ENCODE measurements at places on chromosomes 12 and 14. TPM values are rescaled to one million over a fixed set of nuclear protein-coding genes. Genes with fewer than 3 reads are reported as not detected.

GRCh38 chr14:88269806-88270420, 53.2 kb downstream of the KCNK10 start:
- no peak for DNase-seq

GRCh38 chr14:81329640-81330381, 70.3 kb downstream of the STON2 start:
- DNase-seq, result no peak

DNA sequence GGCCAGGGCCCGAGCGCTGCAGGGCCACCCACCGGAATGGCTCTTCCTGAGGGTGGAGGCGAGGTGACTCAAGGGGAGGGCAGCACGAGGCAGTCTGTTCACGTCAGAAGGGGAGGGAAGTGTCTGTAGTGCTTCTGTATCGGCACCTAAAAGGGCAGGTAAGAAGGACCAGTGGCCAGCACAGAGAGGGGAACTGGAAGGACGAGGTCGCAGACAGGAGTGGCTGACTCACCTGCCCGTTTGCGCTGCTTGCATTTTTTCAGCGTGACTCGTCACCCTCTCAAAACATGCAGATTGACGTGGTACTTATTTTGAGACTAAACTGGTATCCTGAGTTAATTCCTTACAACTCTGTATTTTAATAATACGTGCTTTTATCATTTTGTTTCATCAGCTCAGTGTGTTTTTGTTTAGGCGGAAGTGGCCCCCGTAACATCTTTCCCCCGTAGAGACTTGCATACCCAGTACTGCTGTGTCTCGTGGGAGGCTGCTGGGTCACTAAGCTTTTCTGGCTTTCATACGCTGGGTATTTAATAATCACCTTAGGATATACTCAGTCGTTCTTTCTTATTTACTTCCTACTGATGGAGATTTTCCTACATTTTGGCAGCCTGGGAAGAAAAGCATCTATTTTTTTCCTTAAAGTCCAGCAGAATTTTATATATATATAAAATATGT, 26.4 kb downstream of the SFSWAP start:
- no peak for DNase-seq

- no peak for DNase-seq
These were observed 930.2 kb upstream of the FOXG1 start for GRCh38 chr14:27836386-27836785.

GRCh38 chr14:88299865-88300530, 23.1 kb downstream of the KCNK10 start:
- DNase-seq, result no peak

DNA sequence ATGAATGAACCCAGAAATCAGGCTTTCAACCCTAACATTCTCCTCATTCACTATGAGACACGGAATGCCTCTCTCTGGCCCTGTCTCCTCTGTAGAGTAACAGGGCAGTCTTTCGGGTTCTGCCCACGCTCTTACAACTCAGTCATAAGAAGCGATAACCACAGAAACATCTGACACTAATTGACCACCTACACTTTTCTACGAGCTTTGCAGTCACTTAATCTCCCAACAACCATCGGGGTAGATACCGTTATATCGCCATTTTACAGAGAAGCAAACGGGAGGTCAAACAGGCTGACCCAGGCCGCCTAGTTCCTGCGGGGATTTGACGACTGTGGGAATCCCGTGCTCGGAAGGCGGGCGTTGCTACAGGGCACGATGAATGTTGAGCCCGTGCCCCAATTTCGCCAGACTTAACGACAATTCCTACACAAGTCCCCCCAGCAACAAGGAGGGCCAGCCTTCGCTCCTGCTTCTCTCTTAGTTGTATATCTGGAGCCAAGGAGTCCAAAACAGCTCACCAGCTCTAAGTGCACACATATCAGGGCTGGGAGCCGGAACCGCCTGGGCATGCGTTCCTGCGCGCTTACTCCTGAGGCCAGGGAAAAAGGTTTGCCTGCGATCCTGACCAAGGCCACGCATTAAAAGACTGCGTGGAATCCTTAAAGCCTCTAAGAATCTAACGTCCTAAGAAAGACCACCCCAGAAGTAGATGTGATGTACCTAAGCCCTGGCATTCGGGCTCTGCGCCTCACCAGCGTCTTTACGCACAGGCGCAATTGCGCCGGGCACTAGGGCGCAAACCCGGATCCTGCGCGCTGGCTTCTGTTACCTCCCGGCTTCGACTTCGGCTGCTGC, 38.7 kb upstream of the TBX5 start:
- DNase-seq, result no peak

GRCh38 chr12:131734336-131735152, 23.7 kb downstream of the SFSWAP start:
- no peak for DNase-seq

GRCh38 chr14:79165471-79166090, 995.4 kb downstream of the NRXN3 start:
- no peak for DNase-seq

DNA sequence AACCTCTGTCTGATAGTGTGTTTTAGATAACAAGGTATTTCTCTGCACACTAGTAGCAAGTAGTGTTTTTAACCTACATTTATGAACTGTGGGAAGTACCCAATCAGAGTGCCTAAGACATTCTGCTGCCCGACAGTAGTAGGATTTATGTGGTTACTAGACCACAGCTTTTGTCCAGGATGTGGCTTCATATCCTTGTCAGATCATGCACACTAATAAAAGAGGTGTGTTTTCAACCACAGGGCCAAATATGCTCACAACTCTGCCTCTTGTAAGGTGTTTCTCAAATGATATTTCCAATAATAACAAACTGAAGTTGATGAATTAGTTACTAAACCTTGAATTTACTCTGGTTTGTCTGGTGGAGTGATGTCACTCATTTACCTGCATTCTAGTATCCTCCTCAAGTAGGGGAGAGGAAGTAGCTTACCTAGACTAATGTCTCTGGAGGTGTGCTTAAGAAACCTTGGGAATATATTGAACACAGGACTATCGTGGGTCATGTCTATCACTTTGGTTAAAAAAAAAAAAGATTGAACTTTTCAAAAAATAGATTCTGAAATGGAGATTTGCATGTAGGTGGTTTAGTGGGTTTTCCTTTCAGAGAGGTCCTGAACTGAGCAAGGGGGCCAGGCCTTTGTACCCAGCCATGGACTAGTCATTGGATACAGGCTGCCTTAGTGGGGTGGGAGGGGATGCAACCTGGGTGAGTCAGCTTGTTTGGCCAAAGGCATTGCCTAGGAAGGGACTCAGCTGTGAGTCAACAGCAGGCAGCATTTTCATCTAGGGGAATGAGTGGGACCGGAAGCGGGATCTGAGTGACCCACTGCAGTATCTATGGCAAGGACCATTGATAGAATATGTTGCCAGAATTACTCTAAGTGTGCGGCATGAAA, 14.1 kb downstream of the FBXW8 start:
- no peak for DNase-seq

- DNase-seq, result no peak
These were observed 24.9 kb downstream of the DGLUCY start for GRCh38 chr14:91138511-91139359.

DNA sequence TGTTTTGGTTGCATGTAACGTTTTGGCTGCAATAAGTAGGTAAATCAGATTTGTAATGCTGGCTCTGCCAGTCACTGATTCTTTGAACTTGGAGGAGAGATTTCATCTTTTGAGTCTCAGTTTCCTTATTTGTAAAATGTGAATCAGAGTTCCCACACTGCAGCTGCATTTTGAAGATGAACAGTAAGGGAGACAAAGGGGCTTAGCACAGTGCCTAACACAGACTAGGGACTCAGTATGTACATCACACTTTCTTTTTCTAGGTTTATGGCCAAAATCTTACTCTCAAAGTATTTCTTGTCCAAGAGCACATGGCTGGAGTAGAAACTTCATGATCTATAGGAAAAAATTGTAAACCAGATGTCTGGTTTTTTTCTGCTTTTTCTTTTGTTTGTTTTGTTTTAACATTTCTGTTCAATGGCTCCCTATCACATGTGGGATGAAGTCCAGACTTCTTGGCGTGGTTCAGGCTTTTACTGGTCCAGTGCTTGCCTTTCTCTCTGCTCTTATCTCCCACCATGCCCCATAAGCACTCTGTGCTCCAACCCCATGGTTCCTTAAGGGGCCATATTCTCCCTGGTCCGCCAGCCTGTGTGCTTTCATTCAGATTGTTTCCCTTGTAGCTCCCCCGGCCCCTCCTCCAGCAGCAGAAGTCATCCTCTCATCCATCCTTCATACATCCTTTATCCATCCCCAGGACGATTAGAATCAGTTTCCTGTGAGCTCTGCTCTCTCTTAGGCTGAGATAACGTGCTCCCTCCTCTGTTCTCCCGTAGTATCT, 58.0 kb downstream of the SYNE2 start:
- DNase-seq, result no peak

DNA sequence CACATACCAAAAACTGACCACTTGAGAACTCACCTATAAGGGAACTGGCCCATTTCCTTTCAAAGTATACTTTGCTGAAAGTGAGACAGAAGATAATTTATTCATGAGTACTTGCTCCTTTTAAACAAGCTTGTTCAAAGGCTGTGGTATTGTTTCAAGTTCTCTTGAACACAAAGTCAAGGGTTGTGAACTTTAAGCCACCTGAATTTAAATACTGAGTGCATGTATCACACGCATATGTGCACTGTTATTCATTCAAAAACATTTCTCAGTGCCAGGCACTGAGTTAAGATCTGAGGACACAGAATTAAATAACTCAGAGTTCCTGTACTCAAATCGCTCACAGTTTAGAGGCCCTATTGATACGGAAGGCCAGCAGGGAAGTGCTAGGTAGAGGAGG, 19.1 kb upstream of the LDHB start:
- no peak for DNase-seq

- no peak for DNase-seq
These were observed 141.8 kb upstream of the RASSF8 start for GRCh38 chr12:25816637-25817036.

GRCh38 chr12:4137015-4137414, 136.5 kb upstream of the CCND2 start:
- DNase-seq, result no peak

GRCh38 chr12:65339161-65339560, 60.7 kb downstream of the MSRB3 start:
- no peak for DNase-seq

- DNase-seq, result no peak
These were observed 4.4 kb downstream of the WNT5B start for GRCh38 chr12:1633459-1633858.

DNA sequence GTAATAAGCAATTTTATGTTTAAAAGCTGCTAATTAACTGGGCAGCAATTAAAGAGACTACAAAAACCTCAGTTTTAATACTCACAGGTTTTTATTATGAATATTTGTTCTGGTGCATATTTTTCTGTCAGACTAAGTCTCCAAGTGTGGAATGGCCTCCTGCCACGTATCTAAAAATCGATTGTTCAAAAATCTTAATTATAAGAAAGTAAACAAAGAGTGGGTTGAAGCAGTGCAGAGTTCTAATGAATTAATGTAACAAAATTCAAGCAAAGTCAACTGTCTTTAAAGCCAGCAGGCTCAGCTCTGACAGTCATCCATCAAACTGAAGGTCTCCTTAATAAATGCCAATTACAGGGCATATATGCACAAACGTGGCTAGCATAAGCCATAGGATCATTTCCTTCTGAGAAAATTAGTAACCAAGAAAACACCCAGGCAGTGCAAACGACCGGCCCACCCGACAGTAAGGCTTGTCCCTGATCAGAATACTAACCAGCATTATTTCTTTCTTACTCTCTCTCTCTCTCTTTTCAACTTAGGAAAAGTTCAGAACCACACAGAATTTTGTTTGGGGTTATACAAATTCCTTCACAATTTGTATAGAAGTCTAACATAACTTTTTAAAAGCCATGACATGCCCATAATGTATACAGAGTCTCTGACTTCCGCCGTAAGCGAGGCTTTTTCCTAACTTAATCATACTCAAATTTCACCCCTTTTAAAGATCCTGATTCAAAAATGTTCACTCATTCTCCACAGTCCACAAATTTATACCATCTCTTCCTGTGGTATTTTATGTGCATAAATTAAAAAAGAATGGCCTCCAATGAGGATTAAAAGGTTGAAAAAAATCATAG, 83.8 kb downstream of the SLC25A21 start:
- no peak for DNase-seq

GRCh38 chr14:52443506-52443905, 108.8 kb downstream of the TXNDC16 start:
- no peak for DNase-seq

DNA sequence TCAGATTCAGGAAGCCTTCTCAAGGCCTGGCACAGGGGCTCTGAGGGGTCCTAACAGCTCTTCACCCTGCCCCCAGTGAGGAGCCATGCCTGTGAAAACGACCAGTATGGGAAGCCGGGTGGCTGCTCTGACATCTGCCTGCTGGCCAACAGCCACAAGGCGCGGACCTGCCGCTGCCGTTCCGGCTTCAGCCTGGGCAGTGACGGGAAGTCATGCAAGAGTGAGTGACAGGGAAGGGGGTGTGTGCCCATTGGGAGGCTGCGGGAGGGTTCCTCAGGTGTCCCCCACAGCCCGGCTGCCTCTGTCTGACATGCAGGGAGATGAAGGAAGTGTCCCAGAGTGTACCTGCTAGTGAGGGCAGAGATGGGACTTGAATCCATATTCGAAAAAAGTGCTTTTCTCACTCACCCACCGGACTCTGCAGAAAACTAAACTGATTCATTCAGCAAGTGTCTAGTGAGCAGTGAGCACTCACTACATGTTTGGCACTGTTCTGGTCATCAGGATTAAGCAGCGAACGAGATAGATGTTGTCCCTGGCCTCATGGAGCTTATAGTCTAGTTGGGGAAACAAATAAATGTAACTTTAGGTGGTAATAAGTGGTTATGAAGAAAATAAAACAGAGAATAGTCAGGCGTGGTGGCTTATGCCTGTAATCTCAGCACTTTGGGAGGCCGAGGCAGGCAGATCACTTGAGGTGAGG, 9.4 kb upstream of the LRP1-AS start:
- DNase-seq, result no peak

DNA sequence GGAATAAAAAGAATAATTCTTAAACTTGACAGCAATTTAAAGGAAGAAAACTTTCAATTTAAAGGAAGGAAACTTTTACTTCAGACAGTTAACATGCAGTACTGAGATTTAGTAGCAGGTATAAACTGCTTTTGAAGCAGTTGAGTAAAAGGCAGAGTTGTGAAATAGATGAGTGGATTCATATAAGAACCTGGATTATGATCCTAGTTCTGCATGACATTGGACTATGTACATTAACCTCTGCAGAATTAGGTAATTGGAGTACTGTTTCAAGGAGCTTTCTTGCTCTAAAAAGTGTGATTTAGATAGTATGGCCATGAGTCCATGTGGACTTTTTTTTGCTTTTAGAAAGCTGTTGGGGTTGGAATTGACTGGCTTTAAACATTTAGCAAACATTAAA, 29.7 kb downstream of the ATP2A2 start:
- DNase-seq, result no peak

- no peak for DNase-seq
These were observed 244.0 kb upstream of the SFSWAP start for GRCh38 chr12:131466932-131467331.

The NOP9 gene
- 19.2 TPM for total RNA-seq

The SYT1 gene
- 1.3 TPM for total RNA-seq

The HOXC9 gene
- total RNA-seq, result not detected

The KSR2 gene
- not detected for total RNA-seq

The ARMH4 gene
- total RNA-seq, result 10.8 TPM

The KCNH3 gene
- 0.95 TPM for total RNA-seq

The FLVCR2 gene
- 8.3 TPM for total RNA-seq

The NOVA1 gene
- total RNA-seq, result 11.0 TPM

The KCNH5 gene
- total RNA-seq, result not detected

The TEX52 gene
- not detected for total RNA-seq
